T-cell (primary cell): ENCODE measurements at places on chromosomes 16 and 17.

DNA sequence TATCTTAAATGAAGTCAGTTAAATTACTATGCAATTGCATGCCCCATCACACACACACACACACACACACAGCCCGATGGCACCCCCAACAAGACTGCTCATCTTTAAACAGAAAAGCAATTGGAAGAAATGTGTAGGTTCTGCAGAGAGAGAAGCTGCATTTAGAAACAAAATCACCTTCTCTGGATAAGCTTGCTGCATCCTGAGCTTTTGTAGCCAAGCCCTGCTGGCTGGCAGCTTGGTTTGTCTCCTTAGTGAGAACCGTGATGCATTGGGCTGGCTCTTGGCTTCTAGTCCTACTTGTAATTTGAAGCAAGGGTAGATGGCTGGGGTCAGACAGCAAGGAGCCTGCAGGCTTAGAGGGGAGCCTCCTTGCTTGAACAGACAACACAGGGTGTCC lies 153.8 kb downstream of the SOX9 start:
- DNase-seq, result no peak

DNA sequence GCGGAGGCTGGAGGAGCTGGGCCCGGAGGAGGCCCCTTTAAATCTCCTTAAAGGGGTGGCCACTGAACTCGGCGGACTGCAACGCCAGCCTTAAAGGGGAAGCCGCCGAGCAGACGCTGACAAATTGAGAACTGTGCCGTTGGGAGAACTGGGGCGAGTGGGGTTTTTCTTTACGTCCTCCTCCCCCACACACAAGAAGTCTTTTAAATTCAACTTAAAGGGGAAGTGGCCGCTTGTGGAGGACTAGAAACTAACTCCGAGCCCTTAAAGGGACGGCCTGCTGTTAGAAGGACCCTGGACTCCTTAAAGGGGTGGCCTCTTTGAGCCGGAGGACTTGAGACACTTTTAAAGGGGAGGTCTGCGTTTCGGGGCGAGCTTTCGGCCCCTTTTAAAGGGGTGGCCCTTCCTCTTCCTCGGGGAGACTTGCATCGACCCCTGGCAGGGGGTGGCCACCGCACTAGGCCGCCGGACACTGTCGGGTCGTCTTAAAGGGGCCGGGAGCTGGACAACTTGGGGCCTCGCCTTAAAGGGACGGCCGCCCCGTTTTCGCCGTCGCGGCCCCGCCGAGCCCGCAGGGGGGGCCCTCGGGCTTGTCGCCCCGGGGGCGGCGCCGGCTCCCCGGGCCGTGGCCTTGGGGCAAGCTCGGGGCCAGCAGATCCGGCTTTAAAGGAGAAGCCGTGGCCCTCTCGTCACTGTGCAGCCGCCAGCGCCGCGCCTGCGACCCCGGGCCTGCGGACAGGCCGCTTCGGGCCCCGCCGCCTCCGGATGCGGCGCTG lies 688 bp downstream of the FBRS start:
- DNase-seq, result peak; percentile 95

DNA sequence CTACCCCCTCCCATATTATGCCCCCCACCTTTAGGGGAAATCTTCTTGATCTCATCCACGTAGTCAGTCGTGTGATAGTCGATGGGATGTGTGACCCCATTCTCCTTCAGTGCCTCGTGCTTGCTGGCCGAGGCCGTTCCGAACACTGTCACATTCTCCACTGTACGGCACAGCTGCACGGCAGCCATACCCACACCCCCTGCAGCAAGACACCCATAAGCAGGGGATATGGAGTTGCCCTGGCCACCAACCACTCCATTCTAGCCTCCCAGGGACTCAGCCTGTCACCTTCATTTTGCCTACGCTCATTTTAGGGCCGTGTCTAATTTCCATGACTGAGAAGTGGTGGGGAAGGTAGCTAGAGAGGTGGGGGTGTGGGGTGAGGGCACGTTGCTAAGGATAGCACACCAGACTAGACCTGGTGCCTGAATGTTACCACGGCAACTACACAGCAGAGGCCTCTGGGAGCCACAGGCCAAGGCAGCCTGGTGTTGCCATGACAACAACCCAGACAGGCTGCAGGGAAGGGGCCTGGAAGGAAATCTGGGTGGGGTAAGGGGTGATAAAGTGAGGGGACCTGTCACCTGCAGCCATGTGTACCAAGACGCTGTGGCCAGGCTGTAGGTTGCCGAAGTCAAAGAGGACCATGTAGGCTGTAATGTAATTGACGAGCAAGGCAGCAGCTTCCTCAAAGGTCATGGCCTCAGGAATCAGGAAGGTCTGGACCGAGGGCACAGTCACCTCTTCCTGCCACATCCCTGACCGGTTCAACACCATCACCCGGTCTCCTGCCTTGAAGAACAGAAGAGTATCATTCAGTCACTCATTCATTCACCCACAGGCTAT lies 4.0 kb downstream of the VAT1 start:
- peak; percentile 45 for DNase-seq

- DNase-seq, result no peak
These were observed 17.9 kb upstream of the HEATR3 start for GRCh38 chr16:50047864-50048263.

GRCh38 chr17:17798573-17799255 lies 38.1 kb downstream of the SREBF1 start:
- no peak for DNase-seq

DNA sequence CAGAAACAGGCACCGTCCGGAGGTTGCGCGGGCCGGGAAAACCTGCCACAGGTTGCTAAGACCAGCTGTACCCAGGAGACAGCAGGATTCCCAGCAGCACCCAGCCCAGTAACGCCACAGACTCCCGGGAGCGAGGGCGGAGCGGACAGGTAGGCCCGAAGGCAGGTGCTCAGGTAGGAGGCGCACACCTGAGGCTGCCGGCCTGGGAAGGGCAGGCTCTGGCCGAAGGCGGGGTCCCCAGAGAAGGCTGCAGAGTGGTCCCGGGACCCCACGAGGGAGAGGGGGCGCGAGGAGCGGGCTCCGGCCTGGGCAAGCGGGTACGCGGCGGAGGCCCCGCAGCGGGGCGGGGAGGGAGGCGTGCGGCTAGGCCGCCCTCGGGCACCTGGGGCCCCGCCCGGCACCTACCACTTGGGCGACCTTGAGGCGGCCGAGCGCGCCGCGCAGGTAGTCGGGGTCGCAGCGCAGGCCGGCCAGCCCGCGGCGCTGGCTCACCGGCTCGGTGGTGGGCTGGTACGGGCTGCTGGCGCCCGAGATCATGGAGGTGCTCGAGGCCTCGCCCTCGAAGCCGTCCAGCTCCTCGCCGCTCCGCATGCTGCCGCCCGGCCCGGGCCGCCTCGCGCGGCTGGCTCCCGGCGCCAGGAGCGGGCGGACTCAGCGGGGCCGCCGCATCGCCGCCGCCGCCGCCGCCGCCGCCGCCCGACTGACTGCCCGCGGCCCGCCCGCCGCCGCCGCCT lies 441 bp downstream of the CMTM4 start:
- no peak for DNase-seq

GRCh38 chr16:5622234-5622884 lies 524.8 kb upstream of the EEF2KMT start:
- DNase-seq, result no peak
